SW480 (cell line): ENCODE measurements at places on chromosomes 7 and 10.

DNA sequence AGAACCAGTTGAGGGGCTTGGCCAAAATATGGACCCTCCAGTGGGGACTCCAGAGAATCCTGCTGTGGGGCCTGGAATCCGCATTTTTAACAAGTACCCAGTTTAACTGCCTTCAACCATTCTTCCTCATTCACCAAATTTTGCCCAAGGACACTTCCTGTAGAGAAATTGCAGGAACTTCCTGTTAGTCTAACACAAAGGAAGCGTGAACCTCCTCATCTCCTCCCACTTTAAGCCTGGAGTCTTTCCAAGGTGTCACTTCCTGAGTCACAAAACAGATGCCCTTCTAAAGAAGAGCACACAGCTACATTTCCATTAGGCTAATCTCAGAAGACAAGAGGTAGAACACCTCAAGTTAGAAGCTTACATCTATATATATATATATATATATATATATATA is 188.4 kb downstream of the PPP1R17 start:
- no peak for DNase-seq

- DNase-seq = peak; percentile 34
Measured at GRCh38 chr7:64618785-64619456, 47.0 kb upstream of the ZNF107 start.

GRCh38 chr7:75055830-75056772 is 17.5 kb downstream of the RCC1L start:
- DNase-seq = no peak

DNA sequence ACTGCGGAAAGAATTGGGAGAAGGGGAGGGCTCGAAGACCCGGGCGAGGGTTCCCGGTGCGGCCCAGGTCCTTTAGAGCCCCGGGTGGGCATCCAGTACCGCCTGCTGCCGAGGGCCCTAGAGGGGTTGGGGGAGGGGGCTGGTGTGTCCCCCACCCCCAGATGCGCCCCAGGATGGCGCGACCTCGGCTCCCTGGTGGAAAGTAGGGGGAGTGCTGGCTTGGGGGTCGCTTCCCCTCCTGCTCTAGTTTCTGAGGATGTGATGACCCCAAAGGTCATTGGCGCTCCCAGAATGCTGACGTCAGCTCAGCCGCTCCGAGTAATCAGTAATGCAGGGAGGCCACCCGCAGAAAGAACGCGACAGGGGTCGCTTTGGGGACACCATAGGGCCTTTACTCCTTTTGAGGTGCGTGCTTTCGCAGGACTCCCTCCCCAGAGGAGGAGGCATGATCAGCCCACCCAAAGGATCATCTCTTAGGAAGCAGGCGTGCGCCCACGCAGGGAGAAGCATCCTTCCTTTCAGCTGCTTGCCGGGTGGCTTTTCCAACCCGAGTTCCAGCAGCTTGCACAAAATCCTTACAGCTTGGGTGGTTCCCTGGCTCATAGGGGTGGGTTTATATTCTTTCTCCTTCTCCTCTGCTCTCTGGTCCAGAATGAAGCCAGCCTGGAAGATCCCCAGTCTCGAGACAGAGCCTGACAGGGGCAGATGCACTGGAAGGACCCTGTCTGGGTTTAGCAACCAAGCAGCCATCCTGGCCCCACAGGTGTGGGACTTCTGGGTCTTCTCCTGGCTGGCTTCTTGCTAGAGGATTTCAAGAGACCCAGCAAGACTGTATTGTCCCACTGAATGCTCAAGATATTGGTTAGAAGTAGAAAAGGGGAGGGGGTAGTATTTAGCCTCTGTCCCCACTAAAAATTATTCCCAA is 1.3 kb upstream of the PRKAG2 start:
- no peak for DNase-seq

GRCh38 chr10:91557651-91558111 is 75.2 kb downstream of the PPP1R3C start:
- DNase-seq = no peak

DNA sequence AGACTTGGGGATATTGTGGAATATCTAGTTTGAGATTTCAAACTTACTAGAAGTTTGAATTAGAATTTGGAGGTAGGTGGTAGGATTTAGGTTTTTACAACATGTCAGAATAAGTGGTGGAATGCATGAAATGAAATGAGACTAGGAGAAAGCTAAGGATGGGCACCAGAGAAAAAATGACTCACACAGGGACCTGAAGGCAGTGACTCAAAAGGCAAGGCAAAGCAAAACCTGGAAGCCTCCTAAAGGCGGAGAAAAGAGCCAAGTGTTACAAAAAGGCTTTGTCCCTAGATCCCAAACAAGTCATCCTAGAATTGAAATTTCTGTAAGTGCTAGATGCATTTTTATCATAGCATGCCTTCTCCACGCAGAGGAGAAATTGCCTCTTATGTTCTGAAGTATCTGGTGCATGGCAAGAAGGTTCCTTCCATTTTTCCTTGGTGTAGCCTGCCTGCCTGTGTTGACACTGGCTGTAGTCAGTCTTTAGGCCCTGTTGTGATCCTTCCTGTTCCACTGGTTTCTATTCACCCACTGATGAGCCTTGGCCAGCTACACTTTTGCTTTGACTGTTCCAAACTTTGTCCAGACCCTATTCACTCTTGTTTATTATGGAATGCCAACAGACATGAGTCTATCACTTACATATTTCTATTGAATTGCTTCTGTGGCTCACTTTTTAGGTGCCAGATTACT is 109.3 kb downstream of the ETV1 start:
- DNase-seq = no peak

- DNase-seq = no peak
Measured at GRCh38 chr7:133065301-133065700, 16.6 kb downstream of the CHCHD3 start.

DNA sequence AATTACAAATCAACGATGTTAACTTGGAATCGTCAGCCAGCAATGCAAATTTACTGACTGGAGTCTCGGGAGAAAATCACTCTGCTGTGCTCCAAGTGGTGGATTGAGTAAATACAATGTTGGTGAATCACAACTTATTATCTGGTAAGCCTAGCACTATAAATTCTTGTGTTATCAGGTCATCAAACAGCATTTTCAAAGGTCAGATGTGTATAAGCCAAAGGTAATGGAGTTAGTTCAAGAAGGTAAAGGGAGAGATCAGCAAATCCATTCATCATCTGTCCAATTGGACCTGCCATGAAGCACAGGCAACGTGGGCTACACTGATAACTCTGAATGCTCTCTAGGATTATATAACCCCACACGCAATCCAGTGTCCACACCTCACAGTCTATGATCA is 13.9 kb downstream of the CUBN start:
- DNase-seq = peak; percentile 58

DNA sequence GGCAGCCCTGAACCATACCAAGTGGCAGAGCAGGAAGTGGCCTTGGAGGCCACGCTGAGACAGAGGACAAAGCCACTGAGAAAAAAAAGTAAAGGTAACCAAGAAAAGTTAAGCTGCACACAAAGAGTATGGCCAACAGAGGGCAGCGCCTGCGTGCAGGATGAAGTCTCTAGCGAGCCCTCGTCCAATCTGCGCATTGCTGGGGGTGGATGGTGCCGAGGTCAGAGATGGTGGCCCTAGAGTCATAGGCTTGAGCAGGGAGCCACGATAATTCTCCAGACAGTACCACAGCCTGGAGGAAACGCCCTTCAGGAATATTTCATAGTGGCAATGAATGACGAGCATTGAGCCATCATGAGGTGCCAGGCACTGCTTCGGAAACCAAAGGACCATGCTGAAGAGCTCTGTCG is 9.7 kb downstream of the ATP6V0E2 start:
- peak; percentile 62 for DNase-seq

DNA sequence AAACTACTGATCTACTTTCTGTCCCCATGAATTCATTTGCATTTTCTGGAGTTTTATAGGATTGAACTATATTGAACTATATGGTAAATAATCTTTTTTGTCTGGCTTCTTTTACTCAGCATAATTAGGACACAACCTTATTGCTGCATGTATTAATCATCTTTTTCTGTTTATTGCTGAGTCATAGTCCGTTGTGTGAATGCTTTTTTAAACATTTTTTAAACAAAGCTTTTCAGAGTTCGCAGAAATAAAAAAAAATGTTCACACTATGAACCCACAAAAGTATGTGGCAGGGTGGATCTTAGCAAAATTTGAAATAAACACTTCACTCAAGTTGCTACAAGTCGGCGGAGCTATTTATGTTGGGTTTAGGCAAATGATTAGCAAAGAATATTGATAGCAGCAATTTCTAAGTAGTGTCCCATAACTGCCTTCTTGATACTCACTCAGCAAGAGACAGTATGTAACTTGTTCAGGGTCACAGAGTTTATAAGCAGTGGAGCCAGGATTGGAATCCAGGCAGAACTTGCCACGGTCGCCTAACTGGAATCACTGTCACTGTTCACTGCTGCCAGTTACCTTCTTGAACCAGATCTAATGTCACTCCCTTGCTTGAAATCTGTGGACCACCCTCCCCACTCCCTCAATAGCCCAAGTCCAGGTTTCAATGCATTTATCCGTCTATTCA is 5.6 kb downstream of the CH25H start:
- DNase-seq = no peak

DNA sequence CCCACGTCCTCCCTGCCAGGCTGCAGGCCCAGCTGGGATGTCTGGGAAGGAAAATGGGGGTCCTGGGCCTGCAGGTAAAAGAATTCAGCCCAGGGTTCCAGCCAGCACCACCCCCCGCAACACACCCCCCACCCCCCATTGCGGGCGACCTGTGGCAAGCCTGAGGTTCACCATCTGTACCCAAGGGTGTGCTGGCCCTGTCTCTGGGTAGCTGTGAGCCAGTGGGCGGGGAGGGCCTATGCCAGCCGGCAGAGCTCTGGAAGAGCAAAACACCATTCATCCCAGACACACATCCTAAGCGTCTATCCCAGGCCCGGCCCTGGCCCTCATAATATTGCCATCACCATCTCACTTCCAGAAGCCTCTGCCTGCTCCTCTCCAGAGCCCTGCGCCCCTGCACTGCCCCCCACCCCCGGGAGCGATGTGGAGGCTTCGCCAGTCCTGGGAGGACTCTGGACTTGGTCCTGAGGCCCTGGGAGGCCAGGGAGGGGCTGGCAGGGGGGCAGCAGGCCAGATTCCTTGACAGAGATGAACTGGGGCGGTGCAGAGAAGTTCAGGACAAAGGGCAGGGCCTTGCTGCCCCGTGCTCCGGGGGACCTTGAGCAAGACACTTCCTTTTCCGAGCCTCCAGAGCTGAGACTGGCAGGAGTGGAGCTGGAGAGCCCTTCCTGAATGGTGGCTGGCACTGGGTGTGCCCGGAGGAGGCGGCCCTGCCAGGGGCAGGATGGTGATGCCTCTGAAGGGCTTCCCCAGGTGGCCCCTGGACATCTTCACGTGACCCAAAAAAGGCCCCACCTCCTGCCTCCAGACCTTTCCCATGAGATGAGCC is 8.7 kb upstream of the TTYH3 start:
- no peak for DNase-seq

DNA sequence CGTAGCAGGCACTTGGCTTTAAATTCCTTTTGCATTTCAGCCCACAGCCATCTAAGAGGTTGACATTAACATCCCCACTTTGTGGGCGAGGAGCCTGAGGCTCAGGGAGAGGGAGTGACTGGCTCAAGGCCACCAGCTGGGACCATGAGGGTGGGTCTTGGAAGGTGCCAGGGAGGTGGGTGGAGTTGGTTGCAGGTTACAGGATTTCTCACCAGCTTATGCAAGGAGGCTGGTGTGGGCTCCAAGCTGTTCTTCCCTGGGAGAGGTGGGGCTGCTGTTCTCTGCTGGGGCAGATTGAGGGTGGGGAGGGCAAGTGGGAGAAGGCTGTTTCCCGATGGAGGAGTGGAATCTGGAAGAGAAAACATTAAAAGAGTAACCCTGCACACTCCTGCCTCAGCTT is 14.1 kb upstream of the C10orf95 start:
- no peak for DNase-seq

DNA sequence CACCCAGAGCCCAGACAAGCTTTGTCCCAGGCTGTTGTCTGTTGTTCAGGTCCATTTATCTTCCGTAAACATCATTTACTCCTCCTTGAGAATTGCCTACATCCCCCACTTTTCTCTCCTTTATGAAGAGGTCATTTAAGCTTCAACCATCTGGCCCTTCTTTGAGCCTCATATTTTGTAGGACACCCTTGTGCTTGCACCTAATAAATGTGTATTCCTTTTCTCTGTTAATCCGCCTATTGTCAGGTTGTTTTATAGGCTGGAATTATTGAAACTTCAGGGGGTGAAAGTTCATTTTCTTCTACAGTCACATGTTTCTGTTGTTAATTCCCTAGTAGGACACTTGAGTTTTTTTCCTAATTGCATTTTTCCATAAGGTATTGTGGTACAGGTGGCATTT is 19.6 kb upstream of the CTTNBP2 start:
- no peak for DNase-seq

GRCh38 chr7:149610441-149611011 is 112.9 kb upstream of the ZNF746 start:
- no peak for DNase-seq

- DNase-seq = no peak
Measured at GRCh38 chr10:100586959-100587358, 51.2 kb downstream of the HIF1AN start.

GRCh38 chr7:151251328-151251688 is 2.8 kb upstream of the SMARCD3 start:
- DNase-seq = peak; percentile 26

DNA sequence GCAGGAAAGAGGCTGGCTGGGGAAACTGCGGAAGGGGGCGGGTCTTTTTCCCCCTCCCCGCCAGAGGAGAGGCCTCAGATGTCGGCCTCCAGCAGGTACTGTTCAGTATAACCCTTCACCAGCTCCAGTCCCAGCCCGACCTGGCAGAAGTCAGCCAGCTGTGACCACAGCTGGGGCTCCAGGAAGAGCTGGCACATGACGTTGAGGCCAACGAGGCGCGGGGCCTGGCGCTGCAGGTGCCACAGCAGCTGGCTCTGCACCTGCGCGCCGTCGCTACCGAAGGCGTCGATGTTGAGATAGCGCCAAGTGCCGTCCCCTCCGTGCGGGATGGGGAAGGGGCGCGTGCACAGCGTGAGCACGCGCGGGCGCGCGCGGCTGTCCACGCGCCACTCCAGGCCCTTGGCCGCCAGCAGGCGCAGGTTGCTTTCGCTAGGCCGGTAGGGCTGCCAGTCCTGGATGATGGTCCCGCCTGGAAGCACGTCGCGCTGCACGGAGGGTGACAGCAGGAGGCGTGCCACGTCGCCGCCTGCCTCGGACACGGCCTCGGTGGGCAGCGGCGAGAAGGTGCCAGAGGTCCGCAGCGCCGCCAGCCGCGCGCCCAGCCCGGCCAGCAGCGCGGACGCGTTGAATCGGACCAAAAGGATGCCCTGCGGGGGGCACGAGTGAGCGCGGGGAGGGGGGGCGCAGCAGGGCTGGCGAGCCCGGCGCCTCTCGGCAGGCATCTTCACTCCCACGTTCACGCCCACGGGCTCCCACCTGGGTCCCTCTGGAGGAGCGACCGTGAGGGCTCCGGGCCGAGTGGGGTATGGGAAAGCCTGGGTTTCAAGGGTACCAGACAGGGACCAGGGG is 6.9 kb upstream of the VGF start:
- DNase-seq = peak; percentile 67

DNA sequence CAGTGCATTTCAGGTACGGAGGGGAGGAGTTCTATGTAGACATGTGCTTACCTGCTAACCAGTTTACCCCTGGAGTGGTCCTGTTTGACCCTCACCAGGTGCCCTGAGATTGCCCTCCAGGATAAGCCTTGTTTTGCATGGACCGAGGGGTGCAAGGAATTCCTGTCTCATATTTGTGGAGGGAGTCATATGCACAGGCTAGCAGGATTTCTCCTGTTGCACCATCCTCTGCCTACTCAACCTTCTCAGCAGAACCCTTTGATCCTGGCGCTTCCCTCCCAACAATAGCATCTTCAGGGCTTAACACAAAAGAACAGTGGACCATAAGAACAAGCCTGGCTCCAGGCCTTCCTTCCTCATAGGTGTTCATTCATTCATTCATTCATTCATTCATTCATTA is 7.2 kb downstream of the TRPV6 start:
- peak; percentile 68 for DNase-seq
